CD4-positive, alpha-beta T cell treated with Interferon gamma for 1 hour (primary cell): ENCODE measurements at places on chromosomes 5 and 9.
A peak's percentile ranks its signal among the peaks of the same experiment; 100 is the strongest.

DNA sequence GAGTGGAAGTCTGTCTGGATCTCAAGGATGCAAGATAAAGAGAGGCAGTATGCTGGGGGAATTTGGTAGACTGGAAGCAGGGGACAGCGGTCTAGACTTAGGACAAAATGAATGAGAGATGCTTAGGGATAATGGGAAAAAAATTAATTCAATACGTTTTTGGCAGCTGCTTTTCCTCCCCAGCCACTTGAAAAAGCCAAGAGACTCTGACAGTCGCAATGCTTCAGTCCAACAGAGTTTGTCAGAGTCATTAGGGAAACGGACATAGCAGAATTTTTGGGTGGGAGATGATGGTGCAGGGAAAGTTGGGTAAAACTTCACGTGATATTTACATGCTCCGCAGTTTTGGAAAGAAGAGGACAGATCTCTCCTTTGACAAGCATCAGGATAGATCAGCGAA, 129.7 kb downstream of the GOLPH3 start:
- DNase-seq, result no peak

- DNase-seq, result no peak
Observed at GRCh38 chr9:935348-935965, 41.0 kb upstream of the DMRT3 start.

DNA sequence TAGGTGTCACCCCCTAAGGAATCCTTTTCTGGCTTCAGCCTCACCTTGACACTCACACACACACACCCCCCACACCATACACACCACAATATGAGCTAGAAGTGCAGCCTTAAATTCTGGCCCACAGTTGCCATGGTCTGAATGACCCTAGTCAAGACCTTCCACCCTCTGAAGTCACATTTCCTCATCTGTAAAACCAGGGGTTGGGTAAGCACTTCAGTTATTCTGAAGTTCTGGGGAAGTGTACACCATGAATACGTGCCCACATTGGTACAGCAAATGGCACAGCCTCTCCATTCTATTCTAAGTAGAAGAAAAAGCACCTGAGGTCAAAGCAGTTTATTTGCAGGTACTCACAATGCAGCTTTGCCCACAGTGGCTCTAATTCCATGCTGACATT, 372.8 kb upstream of the KLF4 start:
- DNase-seq, result no peak

DNA sequence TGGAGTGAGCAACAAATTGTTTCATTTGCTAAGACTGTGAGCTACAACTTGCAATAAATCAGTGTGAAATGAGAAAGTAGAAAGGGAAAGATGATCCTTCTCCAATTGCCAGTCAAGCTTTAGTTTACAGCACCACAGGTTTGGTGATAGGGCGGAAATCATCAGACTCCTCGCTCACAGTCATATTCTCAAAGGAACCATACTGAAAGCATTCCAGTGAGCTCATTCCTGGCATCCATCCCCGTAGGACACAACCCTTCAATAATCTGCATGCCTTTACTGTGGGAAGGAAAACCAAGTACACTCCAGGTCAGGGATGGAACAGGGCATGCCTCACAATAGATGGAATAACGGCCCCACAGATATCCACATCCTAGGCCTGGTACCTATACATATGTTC, 80.7 kb downstream of the FSTL4 start:
- DNase-seq, result no peak

- no peak for DNase-seq
Observed at GRCh38 chr5:110335361-110336066, 391.0 kb downstream of the TMEM232 start.

GRCh38 chr9:76911971-76912370, 6.1 kb upstream of the PRUNE2 start:
- DNase-seq, result no peak

GRCh38 chr5:14450018-14450524, 131.5 kb upstream of the OTULINL start:
- no peak for DNase-seq

- no peak for DNase-seq
Observed at GRCh38 chr5:126265917-126266316, 157.3 kb upstream of the GRAMD2B start.

GRCh38 chr5:5572010-5572865, 149.8 kb downstream of the ICE1 start:
- DNase-seq, result no peak

GRCh38 chr5:26232706-26233105, 805.7 kb downstream of the CDH9 start:
- DNase-seq, result no peak

- DNase-seq, result no peak
Observed at GRCh38 chr5:33257807-33258429, 182.8 kb upstream of the TARS1 start.

GRCh38 chr9:128724744-128725211, 851 bp upstream of the ZDHHC12 start:
- DNase-seq, result peak; percentile 38

- DNase-seq, result no peak
Observed at GRCh38 chr5:7629561-7629960, 221.4 kb downstream of the CFAP90 start.

DNA sequence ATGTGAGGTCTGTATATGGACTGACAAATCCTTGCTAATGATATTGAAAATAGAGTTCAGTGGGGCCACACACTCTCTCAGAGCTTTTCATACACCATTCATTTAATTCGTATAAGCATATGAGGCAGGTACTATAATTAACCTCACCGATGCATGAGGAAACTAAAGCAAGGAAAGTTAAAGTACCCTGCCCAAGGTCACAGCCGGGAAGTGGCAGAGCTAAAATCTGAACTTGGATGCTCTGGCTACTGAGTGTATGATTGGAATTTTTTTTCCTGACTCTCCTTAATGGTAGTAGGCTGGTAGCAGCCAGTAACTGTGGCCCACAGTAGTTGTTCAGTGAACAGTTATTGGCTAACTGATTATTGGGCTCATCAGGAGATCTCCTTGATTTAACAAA, 135.3 kb downstream of the NUDT12 start:
- DNase-seq, result no peak

GRCh38 chr5:32539981-32540845, 45.1 kb upstream of the SUB1 start:
- no peak for DNase-seq

GRCh38 chr5:50343715-50344114, 97.4 kb downstream of the EMB start:
- no peak for DNase-seq

DNA sequence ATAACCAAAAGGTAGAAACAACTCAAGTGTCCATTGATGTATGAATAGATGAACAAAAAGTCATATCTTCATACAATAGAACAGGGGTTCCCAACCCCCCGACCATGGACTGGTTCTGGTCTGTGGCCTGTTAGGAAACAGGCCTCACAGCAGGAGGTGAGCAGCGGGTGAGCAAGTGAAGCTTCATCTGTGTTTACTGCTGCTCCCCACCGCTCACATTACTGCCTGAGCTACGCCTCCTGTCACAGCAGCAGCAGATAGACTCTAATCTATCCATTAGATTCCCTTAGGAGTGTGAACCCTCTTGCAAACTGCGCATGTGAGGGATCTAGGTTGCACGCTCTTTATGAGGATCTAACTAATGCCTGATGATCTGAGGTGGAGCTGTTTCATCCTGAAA, 478.0 kb downstream of the BRINP1 start:
- DNase-seq, result no peak

DNA sequence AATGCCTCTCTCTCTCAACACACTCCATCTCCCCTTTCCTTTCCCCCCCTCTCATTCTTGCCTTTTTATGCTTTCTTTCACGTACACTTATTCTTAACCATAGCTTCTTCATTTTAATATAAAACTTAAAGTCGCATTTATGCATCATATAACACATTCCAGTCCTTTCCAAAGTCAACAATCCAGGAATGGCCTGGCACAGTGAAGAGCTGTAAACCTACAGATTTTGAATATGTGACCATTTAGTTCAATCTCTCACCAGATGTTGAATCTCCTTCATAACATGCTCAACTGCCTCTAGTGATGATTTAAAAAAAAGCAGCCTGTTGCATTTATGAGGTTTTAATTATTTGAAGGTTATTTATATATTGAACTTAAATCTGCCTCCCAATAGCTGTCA, 186.2 kb upstream of the GRAMD2B start:
- DNase-seq, result no peak

- no peak for DNase-seq
Observed at GRCh38 chr5:139148986-139149385, 49.2 kb downstream of the SIL1 start.

- no peak for DNase-seq
Observed at GRCh38 chr5:158976035-158976434, 123.7 kb downstream of the EBF1 start.

DNA sequence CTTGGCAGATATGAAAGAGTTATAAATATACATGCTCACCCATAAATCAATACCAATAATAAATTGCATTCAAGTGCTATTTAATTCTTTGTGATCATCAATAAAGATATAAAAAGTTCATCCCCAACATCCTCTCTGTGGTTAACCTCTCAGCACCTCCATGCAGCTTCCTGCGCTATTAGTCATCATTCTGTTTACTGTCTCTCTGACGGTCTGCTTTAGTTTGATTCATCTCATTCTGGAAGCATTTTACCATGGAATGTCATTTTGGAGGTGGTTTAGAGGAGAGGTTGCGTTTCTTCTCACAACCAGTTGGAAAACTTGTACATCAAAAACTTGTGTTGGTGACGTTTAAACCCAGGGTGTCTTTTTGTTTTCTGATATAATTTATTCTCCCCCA, 486.6 kb downstream of the BRINP1 start:
- DNase-seq, result no peak

GRCh38 chr9:133371261-133371711, 4.6 kb downstream of the SURF4 start:
- peak; percentile 50 for DNase-seq

DNA sequence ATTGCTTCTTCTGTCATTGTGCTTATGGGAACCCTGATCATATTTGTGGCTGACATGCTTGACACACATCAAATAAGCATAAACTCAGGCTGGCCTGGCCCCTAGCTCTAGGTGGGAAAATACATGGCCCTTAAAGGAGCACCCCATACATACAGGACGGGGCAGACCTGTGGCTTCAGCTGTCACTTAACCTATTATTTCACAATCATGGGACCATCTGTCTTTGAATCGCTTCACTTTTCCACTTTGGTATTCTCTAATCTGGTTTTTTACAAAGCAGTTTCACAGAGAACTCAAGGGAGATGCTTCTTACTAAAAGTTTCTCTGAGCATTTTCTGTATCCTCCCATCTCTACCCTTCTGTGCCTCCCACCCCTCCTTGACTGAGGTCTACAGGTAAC, 34.6 kb upstream of the LRRTM2 start:
- no peak for DNase-seq

DNA sequence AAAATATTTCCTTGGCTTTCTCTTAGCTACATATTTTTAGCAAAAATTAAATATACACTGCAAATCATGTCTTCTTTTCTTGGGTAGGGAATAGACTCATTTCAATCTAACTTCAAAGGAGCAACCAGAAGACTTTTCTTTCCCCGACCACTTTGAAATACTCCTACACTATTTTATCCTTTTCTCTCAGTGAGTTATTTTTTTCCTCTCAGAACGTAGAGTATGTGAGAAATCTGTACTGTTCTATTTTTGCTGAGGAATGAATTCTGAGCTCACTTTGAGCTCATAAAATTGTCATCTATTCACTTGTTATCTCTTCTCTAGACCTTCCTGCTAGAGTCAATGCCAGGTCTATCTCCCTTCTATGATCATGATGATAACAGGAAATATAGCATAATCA, 22.2 kb upstream of the DAPK1 start:
- DNase-seq, result no peak

GRCh38 chr9:124292696-124293593, 35.2 kb downstream of the NEK6 start:
- DNase-seq, result no peak

- DNase-seq, result no peak
Observed at GRCh38 chr9:73199886-73200285, 48.2 kb downstream of the ANXA1 start.

DNA sequence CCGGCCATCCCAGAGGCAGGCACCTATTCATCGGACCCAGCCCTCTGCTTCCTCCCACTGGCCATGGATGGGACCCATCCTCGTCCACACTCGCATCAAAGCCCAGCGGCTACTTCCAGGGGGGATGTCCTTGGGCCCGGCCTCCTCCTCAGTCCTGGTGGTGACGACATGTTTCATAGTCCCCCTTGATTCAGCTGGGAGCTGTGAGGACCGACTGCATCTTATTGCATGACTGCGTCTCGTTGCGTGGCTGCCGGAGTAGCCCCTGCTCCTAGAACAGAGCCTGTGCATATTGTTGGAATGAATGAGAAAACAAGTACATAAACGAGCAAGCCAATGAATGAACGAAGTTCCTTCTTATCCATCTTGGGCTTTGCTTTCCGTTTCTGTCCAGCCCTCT, 12.8 kb downstream of the NCS1 start:
- DNase-seq, result no peak

DNA sequence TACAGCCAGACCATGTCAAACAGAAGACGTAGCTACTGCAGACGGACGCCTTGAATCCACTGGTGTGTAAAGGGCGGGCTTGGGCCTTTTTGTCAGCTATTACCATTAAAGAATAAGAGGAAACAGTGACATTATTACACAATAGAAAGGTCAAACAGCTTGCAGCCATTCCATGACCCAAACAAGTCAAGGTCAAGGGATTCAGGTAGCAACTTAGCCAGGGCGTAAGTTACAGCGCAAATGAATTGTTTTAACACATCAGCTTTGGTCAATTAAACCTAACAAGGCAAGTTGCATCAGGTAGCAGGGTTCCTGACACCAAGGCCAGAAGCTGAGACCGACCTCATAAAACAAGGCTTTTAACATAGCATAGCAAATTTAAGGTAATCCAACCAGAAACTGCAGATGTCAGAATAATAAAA, 15.3 kb downstream of the NFIB start:
- DNase-seq, result no peak

GRCh38 chr9:89093201-89093975, 85.2 kb downstream of the SHC3 start:
- no peak for DNase-seq

DNA sequence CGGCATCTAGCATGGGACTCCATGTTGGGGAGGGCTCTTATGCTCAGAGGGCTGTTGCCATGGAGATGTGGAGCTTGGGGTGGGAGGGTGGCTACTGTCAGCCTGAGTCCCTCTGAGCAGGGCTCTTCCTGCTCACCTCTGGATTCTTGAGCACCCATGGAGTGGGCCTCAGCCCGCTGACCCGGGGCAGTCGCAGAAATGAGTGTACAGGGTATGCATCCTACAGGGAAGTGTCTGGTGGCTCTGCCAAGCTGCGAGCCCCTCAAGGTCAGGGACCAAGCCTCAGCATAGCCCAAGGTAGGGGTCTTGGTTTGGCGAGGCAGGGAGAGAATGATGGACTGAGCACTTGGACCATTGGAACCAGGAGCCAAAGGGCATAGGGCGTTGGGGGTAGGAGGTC, 104.1 kb downstream of the DAB2IP start:
- no peak for DNase-seq

DNA sequence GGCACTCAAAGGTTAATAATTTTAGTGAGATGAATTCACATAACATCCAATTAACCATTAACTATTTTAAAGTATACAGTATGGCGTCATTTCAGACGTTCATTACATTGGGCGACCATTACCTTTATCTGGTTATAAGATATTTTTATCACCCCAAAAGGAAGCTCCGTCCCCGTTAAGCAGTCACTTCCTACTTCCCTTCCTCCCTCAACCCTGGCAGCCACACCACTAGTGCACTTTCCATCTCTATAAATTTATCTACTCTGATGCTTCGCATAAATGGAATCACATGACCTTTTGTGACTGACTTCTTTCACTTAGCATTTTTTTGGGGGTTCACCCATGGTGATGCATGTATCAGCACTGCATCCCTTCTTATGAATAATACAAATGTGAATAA, 168.3 kb upstream of the PUM3 start:
- no peak for DNase-seq

- DNase-seq, result no peak
Observed at GRCh38 chr9:133331221-133331620, 4.8 kb downstream of the SURF6 start.
